ENCODE measurements at places on chromosomes 3 and 15. TPM values are rescaled to one million over a fixed set of nuclear protein-coding genes. Genes with fewer than 3 reads are reported as not detected.

- H3K27ac ChIP-seq, result peak overlapping the region; percentile 3
- no peak overlapping the region for H3K4me3 ChIP-seq
- no peaks in the 10 kb centered on the region for H3K27me3 ChIP-seq
- H3K4me1 ChIP-seq, result no peaks in the 10 kb centered on the region
- DNase-seq, result no peak
- no peaks in the 10 kb centered on the region for H3K36me3 ChIP-seq
Measured at GRCh38 chr15:58407778-58408177, 24.0 kb upstream of the LIPC start.

SLC12A1 gene
- total RNA-seq, result not detected

- H3K27me3 ChIP-seq, result no peaks in the 10 kb centered on the region
- H3K27ac ChIP-seq, result no peak overlapping the region
- no peaks in the 10 kb centered on the region for H3K36me3 ChIP-seq
- DNase-seq, result peak; percentile 87
Measured at GRCh38 chr3:147341727-147342126, 64.6 kb downstream of the ZIC4 start.

MESP2 gene
- total RNA-seq, result 0.20 TPM

DNA sequence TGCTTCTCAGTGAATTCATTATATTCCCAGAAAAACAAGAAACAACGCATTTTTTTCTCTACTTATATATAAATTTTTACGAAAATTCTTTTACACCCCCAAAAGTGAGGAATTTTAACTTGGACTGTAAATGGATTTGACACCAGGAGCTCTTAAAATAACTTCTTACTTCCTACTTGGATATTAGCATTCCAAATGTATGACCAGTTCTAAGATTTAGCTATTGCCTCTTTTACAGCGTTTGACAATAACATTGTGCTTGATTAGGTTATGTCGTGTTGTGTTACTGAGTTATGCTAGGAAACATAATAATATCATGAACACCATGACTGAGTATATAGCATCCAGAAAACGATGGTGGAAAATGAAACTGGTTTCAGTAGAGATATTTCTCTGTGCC is 177.0 kb downstream of the CNTN6 start:
- H3K27me3 ChIP-seq, result no peaks in the 10 kb centered on the region
- no peak overlapping the region for H3K4me3 ChIP-seq
- no peak for DNase-seq

RBP2 gene
- not detected for total RNA-seq

GRCh38 chr3:100149713-100150415 is 35.6 kb upstream of the FILIP1L start:
- H3K36me3 ChIP-seq, result no peaks in the 10 kb centered on the region
- no peaks in the 10 kb centered on the region for H3K27me3 ChIP-seq
- DNase-seq, result no peak
- H3K4me3 ChIP-seq, result no peak overlapping the region

DNA sequence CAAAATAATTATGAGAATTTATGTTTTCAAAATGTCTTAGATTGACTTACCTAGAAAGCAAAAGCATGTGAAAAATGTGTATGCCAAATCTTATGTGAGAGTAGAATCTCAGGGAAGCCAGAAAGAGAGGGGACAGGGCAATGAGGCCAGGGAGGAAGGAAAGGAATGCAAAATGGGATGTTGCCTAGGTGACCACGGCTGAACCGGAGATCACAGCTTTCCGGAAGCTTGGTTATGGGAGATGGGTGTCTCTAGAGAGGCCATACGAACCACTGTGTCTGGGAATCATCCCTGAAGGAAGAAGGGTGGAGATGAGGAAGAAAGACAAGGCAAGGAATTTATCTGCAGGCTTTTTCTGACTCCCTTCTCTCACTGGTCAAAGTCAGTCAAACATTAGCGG is 76.0 kb downstream of the SUCLG2 start:
- H3K27me3 ChIP-seq, result no peaks in the 10 kb centered on the region
- no peak overlapping the region for H3K4me3 ChIP-seq
- peaks cover 2% of the 10 kb centered on the region for H3K36me3 ChIP-seq
- H3K27ac ChIP-seq, result no peak overlapping the region
- no peak for DNase-seq

GATA2 gene
- total RNA-seq, result 0.31 TPM

- no peaks in the 10 kb centered on the region for H3K27me3 ChIP-seq
- no peak for DNase-seq
- no peaks in the 10 kb centered on the region for H3K4me1 ChIP-seq
- H3K4me3 ChIP-seq, result no peak overlapping the region
- H3K27ac ChIP-seq, result no peak overlapping the region
Measured at GRCh38 chr3:35919160-35919559, 279.8 kb downstream of the ARPP21 start.

GRCh38 chr3:151890721-151891141 is 17.3 kb downstream of the SUCNR1 start:
- no peak overlapping the region for H3K27ac ChIP-seq
- no peak for DNase-seq
- no peak overlapping the region for H3K4me3 ChIP-seq
- H3K27me3 ChIP-seq, result peaks cover 51% of the 10 kb centered on the region
- H3K4me1 ChIP-seq, result no peaks in the 10 kb centered on the region

DNA sequence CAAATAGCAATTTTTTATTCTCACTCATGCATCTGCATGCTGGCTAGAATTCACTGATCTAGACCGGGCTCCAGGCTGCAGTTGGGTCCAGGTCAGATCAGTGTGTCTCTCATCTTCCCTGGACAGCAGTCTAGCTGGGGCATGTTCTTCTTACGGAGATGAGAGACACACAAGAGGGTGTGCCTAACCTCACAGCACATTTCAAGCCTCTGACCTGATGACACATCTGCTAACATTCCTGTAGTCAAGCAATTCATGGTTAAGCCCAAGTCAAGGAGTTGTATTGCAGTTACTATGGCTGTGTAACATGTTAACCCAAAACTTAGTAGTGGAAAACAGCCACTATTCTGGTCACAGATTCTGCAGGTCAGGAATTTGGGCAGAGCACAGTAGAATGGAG is 13.1 kb downstream of the BSN start:
- H3K36me3 ChIP-seq, result no peaks in the 10 kb centered on the region
- no peak overlapping the region for H3K27ac ChIP-seq
- H3K4me3 ChIP-seq, result no peak overlapping the region
- DNase-seq, result no peak

SLC2A2 gene
- 0.48 TPM for total RNA-seq

GRCh38 chr15:65916041-65916663 is 46.9 kb downstream of the RAB11A start:
- peaks cover 3% of the 10 kb centered on the region for H3K4me1 ChIP-seq
- H3K27ac ChIP-seq, result no peak overlapping the region
- no peak overlapping the region for H3K4me3 ChIP-seq
- no peaks in the 10 kb centered on the region for H3K27me3 ChIP-seq
- H3K36me3 ChIP-seq, result peaks cover 16% of the 10 kb centered on the region

DNA sequence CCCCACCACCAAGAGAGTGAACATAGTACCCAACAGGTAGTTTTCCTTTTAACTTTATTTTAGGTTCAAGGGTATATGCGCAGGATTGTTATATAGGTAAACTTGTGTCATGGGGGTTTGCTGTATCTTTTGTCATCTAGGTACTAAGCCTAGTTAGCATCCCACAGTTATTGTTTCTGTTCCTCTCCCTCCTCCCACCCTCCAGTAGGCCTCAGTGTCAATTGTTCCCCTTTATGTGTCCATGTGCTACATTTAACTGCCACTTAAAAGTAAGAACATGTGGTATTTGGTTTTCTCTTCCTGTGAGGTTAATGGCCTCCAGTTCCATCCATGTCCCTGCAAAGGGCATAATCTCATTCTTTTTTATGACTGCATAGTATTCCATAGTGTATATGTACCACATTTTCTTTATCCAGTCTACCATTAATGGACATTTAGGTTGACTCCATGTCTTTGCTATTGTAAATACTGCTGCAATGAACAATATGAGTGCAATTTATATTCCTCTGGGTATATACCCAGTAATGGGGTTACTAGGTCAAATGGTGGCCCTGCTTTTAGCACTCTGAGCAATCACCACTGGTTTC is 66.2 kb downstream of the ST3GAL6 start:
- H3K36me3 ChIP-seq, result peaks cover 18% of the 10 kb centered on the region
- no peak for DNase-seq
- no peak overlapping the region for H3K4me3 ChIP-seq
- H3K27ac ChIP-seq, result no peak overlapping the region
- no peaks in the 10 kb centered on the region for H3K27me3 ChIP-seq
- H3K4me1 ChIP-seq, result no peaks in the 10 kb centered on the region

THRB gene
- 0.50 TPM for total RNA-seq

DNA sequence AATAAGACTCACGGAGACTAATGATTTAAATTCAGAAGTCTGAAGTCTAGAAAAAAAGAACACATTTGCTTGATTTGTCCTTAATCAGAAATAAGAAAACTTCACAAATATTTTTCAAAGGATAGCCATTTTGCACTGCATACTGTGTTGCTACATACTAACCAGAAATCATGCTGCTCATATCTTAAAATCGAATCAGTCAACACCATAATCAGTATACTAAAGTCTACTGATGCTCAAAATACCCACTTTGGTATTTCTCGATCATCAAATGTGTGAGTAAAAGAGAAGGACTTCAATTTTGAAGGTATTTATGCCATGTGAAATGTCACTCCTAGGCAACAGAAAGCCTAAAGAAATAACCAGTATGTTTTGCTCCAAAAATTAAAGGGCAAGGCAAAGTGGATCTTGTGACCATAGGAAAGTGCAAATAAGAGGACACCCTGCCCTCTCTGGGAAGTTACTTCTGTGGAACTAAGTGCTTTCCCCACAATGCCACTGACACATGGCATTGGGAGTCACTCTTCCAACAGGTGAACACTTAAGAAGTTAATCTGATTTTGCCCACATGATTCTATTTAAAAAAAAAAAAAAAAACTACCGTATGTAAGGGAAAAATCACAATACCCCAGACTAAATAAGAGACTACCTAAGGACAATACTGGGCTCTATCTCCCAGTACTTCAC is 2.7 kb downstream of the LRIG1 start:
- H3K27me3 ChIP-seq, result no peaks in the 10 kb centered on the region
- H3K27ac ChIP-seq, result no peak overlapping the region
- peaks cover 29% of the 10 kb centered on the region for H3K4me1 ChIP-seq
- H3K36me3 ChIP-seq, result no peaks in the 10 kb centered on the region
- H3K4me3 ChIP-seq, result peak overlapping the region; percentile 97

DNA sequence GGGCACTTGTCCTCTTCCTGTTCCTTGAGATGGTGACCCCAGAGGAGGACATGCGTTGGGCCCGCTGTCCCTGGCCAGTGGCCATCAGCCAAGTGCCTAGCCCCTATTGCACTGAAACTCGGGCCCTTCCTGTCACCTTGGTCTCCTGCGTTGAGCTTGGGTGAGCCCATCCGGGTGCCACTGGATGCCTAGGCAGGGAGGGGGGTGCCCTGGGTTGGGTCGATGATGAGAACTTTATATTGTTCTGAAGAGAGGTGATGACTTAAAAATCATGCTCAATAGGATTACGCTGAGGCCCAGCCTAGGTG is 221.8 kb downstream of the SNRPN start:
- no peaks in the 10 kb centered on the region for H3K4me1 ChIP-seq
- no peaks in the 10 kb centered on the region for H3K36me3 ChIP-seq
- H3K27me3 ChIP-seq, result no peaks in the 10 kb centered on the region
- no peak overlapping the region for H3K4me3 ChIP-seq
- no peak overlapping the region for H3K27ac ChIP-seq
- DNase-seq, result peak; percentile 13

DNA sequence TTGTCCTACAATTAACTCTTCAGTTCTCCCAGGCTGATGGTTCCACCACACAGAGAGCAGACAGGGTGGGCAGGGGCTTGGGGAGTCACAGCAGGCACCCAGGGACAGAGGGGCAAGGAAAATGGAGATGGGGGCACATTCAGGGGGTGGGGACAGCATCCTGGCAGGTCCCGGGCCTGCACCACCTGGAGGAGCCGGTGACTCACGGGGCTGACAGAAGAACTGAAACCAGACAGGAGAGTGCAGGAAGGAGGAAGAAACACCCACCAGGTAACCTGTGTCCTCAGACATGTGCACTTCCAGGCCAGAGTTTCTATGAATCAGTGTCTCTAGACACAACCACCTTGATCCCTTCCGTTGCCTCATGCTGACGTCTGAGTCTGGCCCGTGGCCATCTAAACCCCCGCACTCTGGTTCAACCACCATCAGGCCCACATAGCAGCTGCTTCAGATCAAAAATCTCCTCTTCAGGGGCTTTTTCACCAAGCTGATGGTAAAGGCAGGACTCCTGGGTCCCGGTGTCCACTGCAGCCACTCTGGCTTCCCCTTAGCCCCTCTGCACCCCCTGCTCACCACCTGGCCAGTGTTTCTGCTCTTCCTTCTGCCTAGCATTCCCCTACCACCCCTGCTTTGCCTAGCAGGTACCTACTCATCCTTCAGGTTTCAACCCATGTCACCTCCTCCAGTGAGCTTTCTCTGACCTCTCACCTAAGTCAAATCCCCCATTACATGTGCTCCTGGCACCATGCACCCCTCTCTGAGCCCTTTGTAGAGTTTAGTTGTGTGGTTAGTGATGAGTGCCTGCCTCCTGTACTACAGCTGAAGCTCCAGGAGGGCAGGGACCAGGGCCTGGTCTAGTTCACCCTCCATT is 16.5 kb upstream of the CYP11A1 start:
- no peaks in the 10 kb centered on the region for H3K27me3 ChIP-seq
- H3K4me3 ChIP-seq, result no peak overlapping the region
- H3K4me1 ChIP-seq, result no peaks in the 10 kb centered on the region
- no peak for DNase-seq
- no peaks in the 10 kb centered on the region for H3K36me3 ChIP-seq

DNA sequence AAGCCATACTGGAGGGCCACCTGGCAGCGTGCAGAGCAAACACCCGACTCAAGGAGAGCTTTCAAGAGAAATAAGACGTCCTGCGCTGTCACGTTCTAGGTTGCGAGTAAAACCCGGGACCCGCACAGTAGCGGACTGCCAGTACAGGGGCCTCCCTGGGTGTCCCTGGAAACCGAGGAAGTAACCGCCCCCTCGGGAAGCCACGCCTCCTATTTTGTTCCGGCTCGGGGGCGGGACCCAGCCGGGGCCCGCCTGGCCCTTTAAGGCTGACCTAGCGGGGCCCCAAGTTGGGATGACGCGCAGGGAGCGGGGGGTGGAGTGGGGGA is 218 bp upstream of the MAPKAPK3 start:
- H3K4me1 ChIP-seq, result no peaks in the 10 kb centered on the region
- no peak overlapping the region for H3K27ac ChIP-seq
- peak overlapping the region; percentile 73 for H3K4me3 ChIP-seq
- H3K27me3 ChIP-seq, result peaks cover 14% of the 10 kb centered on the region
- peak; percentile 99 for DNase-seq

GRCh38 chr3:13528217-13528867 is 20.6 kb upstream of the FBLN2 start:
- H3K4me1 ChIP-seq, result peaks cover 9% of the 10 kb centered on the region
- no peak overlapping the region for H3K4me3 ChIP-seq
- no peak overlapping the region for H3K27ac ChIP-seq
- peak; percentile 89 for DNase-seq
- no peaks in the 10 kb centered on the region for H3K36me3 ChIP-seq
- H3K27me3 ChIP-seq, result no peaks in the 10 kb centered on the region

Measured in endodermal cell (in vitro differentiated cells).